Body of pancreas (tissue), 4 donors: ENCODE measurements at places on chromosomes 6 and 20. TPM values are rescaled to one million over a fixed set of nuclear protein-coding genes. Genes with fewer than 3 reads are reported as not detected.

DNA sequence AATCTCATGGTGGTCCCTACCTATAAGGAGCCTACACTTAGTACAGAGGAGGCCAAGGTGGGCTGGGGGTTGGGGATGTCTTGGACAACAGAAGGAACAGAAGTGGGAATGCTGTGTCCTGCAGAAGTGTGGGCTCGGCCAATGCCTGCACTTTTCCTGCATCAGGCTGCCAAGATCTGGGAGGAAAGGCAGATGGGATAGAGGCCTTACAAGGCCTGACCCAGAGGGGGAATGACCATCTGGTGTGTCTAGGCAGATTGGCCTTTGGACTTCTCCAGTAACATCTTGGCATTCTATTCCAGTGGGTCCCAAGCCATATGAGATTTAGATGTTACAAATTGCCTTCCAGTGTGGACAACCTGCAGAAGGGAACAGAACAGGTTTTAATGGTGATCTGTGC, 124.7 kb upstream of the GPR6 start:
- no peaks in the 10 kb centered on the region for H3K27me3 ChIP-seq
- H3K36me3 ChIP-seq = no peaks in the 10 kb centered on the region
- no peaks in the 10 kb centered on the region for H3K4me1 ChIP-seq
- no peak overlapping the region for H3K4me3 ChIP-seq
- no peak overlapping the region for H3K27ac ChIP-seq

Gene SAMD3
- total RNA-seq = 0.52 TPM

GRCh38 chr6:3764516-3765335, 13.2 kb upstream of the PXDC1 start:
- H3K27ac ChIP-seq = no peak overlapping the region
- no peak for DNase-seq
- no peaks in the 10 kb centered on the region for H3K36me3 ChIP-seq
- H3K27me3 ChIP-seq = no peaks in the 10 kb centered on the region
- H3K4me1 ChIP-seq = no peaks in the 10 kb centered on the region

DNA sequence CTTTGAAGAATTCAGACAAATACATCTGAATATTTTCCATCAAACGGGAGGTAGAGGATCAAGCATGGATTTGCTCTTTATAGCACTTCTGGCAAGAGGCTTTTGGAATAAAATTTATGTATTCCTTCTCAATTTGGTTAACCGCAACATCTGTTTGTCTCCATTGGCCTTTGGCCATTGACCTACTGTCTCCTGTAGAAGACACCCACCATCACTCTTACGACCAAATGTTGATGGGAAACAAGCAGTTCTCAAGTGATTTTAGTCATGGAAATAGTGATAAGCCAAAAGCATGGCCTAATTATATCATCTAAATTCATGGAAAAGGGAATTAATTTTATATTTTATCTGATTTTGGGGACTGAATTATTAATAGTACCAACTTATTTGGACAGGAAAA, 591.9 kb downstream of the CD109 start:
- no peaks in the 10 kb centered on the region for H3K36me3 ChIP-seq
- no peaks in the 10 kb centered on the region for H3K4me1 ChIP-seq
- H3K27me3 ChIP-seq = no peaks in the 10 kb centered on the region
- no peak overlapping the region for H3K27ac ChIP-seq
- H3K4me3 ChIP-seq = no peak overlapping the region

Gene CLDN20
- total RNA-seq = not detected

DNA sequence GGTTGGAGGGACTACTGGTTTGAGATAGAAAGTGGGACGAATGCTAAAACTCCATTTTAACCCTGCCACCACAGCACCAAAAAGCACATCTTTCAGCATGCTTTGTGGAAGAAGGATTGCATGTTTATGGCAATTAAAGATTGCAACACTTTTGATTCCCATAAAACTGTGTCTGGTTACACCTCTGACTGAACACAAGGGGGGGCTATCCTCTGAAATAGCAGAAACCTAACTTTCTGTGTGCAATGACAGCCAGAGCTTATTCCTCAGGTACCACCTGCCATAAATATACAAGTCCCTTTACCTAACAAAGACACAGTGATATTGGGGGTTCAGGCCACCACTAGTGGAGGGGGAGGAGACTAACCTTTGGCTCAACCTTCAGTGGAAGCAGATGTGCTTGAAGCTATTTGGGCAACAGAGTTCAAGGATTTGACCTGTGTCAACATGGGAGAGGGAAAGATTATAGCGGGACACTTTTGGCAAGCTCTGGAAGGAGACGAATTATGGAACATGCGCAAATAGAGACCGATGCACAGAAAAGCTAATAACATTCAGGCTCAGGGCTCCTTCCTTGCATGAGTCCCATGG, 9.6 kb upstream of the PLG start:
- no peak overlapping the region for H3K4me3 ChIP-seq
- no peak for DNase-seq
- no peaks in the 10 kb centered on the region for H3K36me3 ChIP-seq
- no peak overlapping the region for H3K27ac ChIP-seq
- no peaks in the 10 kb centered on the region for H3K4me1 ChIP-seq

DNA sequence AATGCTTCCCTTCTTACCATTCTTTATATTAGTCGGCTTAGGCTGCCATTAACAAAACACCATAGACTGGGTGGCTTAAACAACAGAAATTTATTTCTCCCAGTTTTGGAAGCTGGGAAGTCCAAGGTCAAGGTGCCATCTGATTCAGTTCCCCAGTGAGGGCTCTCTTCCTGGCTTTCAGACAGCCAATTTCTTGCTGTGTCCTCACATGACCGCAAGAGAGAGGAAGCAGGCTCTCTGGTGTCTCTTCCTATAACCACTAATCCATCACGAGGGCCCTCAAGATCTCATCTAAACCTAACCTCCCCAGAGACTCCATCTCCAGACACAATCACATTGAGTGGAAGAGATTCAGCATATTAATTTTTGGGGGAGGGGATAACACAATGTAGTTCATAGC, 193.0 kb upstream of the SGK1 start:
- no peak overlapping the region for H3K27ac ChIP-seq
- H3K27me3 ChIP-seq = no peaks in the 10 kb centered on the region
- no peak overlapping the region for H3K4me3 ChIP-seq
- H3K36me3 ChIP-seq = no peaks in the 10 kb centered on the region
- peaks cover 11% of the 10 kb centered on the region for H3K4me1 ChIP-seq
- no peak for DNase-seq

DNA sequence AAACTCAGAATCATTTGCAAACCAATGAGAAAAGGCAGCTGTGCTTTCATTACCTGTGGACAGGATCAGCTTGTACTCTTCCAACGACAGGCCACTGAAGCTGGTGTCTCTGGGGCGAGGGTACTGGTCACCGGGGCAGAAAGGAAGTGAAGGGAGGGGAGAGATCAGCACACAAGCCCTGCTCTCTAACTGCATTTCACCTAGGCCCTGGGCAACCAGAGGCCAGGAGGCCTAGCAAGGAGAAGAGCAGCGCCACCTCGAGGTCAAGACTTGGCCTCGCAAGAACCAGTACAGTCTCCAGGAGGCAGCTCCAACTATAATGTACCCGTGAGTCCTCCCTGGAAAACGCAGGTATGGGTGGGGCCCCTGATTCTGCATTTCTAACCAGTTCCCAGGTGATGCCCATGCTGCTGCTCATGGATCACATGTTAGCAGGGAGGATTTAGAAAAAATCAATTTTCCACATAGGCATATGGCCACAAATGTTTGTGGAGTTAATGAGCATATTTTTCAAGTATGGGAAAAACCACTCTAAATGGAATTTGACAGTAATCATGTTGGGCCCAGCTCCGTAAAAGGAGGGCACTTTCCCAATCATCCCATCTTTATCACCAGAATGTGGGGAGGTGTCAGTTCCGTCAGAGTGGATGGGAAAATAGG, 11.0 kb downstream of the UQCC2 start:
- H3K36me3 ChIP-seq = peaks cover 2% of the 10 kb centered on the region
- no peak overlapping the region for H3K4me3 ChIP-seq
- no peaks in the 10 kb centered on the region for H3K27me3 ChIP-seq

- no peaks in the 10 kb centered on the region for H3K4me1 ChIP-seq
- no peak overlapping the region for H3K4me3 ChIP-seq
- H3K36me3 ChIP-seq = no peaks in the 10 kb centered on the region
These were observed 62.7 kb downstream of the MEI4 start for GRCh38 chr6:77715588-77715987.

- H3K4me1 ChIP-seq = peaks cover 90% of the 10 kb centered on the region
- no peak overlapping the region for H3K4me3 ChIP-seq
- peak overlapping the region; percentile 58 for H3K27ac ChIP-seq
- no peaks in the 10 kb centered on the region for H3K27me3 ChIP-seq
- no peaks in the 10 kb centered on the region for H3K36me3 ChIP-seq
These were observed 93.9 kb downstream of the FOXO3 start for GRCh38 chr6:108654465-108655106.

Gene FILIP1
- total RNA-seq = 6.5 TPM

- no peaks in the 10 kb centered on the region for H3K27me3 ChIP-seq
- no peak overlapping the region for H3K27ac ChIP-seq
- no peaks in the 10 kb centered on the region for H3K36me3 ChIP-seq
These were observed 77.5 kb upstream of the RIMS1 start for GRCh38 chr6:71808865-71809264.

DNA sequence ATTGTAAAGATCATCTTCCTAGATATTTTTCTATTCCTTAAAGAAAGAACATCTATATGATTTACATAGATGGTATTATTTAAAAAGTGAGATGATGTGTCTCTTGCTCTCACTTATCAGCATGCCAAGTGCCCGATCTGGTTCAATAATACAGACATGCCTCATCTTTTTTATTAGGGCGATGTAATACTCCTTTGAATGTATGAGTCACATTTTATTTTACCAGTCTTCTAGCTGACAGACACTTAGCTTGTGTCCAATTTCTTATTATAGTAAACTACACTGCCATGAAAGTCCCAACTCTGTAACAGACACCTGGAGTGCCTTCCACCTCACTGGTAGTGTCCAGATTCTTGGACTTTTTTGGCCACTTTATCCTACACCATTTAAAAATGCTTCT, 586.6 kb upstream of the BTBD3 start:
- H3K4me1 ChIP-seq = no peaks in the 10 kb centered on the region
- H3K4me3 ChIP-seq = no peak overlapping the region
- H3K36me3 ChIP-seq = no peaks in the 10 kb centered on the region
- no peaks in the 10 kb centered on the region for H3K27me3 ChIP-seq
- DNase-seq = no peak
- no peak overlapping the region for H3K27ac ChIP-seq

Gene DEFB118
- not detected for total RNA-seq

DNA sequence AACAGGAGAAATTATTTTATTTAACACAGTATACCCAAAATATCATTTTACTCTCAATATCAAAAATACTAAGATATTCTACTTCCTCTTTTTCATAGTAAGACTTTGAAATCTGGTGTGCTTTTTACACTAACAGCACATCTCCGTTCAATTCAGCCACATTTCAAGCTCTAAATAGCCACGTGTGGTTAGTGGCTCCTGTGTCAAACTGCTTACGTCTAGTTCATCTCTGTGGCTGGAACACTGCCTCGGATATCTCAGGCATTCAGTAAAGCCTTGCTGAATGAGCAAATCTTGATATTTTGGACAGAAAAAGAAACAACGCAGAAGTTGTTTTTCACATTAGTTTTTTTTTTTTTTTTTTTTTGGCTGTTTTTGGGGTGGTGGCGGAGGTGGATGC, 136.1 kb downstream of the EYA4 start:
- H3K4me3 ChIP-seq = no peak overlapping the region
- no peaks in the 10 kb centered on the region for H3K27me3 ChIP-seq
- H3K4me1 ChIP-seq = no peaks in the 10 kb centered on the region
- no peak for DNase-seq
- H3K27ac ChIP-seq = no peak overlapping the region
- no peaks in the 10 kb centered on the region for H3K36me3 ChIP-seq

DNA sequence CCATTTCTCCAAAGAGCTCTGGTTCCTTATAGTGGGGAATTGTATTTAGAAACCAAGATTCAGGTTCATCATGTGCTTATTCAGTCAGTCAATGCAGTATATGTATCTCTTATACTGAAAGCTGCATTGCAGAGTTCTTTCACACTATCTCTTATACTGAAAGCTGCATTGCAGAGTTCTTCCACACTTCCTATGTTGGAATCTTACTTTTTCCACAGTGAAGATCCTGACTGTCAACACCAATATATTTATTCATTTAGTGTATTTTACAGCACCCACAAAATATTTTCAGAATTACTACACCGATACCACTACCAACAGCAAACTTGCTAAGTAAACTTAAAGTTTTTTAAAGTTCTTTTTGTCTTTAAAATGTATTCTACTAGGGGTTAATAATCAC, 349.3 kb upstream of the MMS22L start:
- H3K4me1 ChIP-seq = no peaks in the 10 kb centered on the region
- H3K27me3 ChIP-seq = no peaks in the 10 kb centered on the region
- H3K4me3 ChIP-seq = no peak overlapping the region
- H3K36me3 ChIP-seq = no peaks in the 10 kb centered on the region
- no peak for DNase-seq
- no peak overlapping the region for H3K27ac ChIP-seq

DNA sequence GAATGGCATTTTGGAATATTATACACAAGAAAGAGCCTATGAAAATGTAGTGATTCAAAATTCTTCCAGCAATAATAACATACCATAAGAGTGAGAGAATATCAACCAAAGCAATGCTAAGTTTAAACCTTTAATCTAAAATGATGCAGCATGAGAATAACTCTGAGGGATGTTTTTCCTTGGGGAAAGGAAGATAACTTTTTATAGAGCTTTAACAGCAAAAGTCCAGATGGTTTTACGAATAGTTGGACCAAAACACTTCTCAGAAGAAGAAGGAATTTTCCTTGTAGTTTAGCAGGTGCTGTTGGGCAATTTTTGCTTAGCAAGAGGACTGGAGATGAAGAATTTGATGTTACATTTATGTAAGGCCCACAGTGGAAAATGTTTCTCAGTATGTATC, 1503.2 kb downstream of the HACE1 start:
- no peaks in the 10 kb centered on the region for H3K36me3 ChIP-seq
- no peaks in the 10 kb centered on the region for H3K27me3 ChIP-seq
- no peaks in the 10 kb centered on the region for H3K4me1 ChIP-seq
- no peak for DNase-seq

Gene POU5F1
- 4.9 TPM for total RNA-seq

Gene CCM2L
- 5.9 TPM for total RNA-seq

DNA sequence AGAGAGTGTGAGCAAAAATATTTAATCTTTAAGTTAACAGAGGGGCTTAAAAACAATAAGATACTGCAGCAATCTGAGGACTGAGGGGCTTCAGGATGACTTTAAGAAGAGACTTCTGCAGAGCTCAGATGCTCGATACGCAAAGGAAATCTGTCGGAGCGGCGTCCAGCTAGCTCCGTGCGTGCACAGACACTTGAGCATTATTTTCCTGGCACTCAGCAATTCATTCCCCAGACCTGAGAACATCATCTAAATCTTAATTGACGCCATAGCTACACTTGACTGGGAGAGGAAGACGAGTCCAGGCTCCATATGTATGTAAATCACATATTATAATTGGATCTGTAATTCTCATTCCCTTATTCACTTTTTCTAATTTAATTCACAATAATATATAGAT, 228.2 kb downstream of the SOD2 start:
- H3K4me1 ChIP-seq = no peaks in the 10 kb centered on the region
- no peaks in the 10 kb centered on the region for H3K27me3 ChIP-seq
- H3K36me3 ChIP-seq = no peaks in the 10 kb centered on the region
- no peak overlapping the region for H3K27ac ChIP-seq
- no peak overlapping the region for H3K4me3 ChIP-seq
